ENCODE measurements at places on chromosomes 13 and 19.

- DNase-seq: no peak
These were observed 11.6 kb downstream of the CLEC4G start for GRCh38 chr19:7720351-7720750.

GRCh38 chr19:54178581-54179261 lies 5.8 kb upstream of the TMC4 start:
- no peak for DNase-seq

GRCh38 chr19:14497228-14497921 lies 1.4 kb upstream of the GIPC1 start:
- DNase-seq: no peak

DNA sequence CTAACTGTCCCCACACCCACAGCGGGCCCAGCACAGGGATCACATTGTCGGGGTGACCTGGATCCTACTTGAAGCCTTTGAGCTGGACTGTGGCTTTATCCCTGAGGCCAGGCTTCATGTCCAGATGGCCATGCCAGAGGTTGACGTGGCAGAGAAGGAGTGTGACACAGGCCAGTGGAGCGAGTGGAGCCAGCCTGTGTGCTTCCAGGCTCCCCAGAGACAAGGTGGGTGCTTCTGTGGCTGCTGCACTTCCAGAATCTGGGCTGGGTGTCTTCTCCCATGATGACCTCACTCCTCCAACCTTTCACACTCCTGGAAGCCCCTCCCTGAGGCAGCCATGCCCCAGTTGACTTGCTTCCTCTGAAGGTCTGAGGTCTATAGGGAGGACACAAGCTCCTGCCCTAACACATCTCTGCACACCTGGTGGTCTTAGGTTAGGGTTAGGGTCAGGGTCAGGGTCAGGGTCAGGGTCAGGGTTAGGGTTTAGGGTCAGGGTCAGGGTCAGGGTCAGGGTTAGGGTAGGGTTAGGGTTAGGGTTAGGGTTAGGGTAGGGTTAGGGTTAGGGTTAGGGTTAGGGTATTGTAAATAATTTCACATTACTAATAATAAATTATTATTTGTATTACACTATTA lies 13.1 kb upstream of the MZF1 start:
- no peak for DNase-seq

- no peak for DNase-seq
These were observed 1019.4 kb upstream of the SLC10A2 start for GRCh38 chr13:104085611-104086010.

DNA sequence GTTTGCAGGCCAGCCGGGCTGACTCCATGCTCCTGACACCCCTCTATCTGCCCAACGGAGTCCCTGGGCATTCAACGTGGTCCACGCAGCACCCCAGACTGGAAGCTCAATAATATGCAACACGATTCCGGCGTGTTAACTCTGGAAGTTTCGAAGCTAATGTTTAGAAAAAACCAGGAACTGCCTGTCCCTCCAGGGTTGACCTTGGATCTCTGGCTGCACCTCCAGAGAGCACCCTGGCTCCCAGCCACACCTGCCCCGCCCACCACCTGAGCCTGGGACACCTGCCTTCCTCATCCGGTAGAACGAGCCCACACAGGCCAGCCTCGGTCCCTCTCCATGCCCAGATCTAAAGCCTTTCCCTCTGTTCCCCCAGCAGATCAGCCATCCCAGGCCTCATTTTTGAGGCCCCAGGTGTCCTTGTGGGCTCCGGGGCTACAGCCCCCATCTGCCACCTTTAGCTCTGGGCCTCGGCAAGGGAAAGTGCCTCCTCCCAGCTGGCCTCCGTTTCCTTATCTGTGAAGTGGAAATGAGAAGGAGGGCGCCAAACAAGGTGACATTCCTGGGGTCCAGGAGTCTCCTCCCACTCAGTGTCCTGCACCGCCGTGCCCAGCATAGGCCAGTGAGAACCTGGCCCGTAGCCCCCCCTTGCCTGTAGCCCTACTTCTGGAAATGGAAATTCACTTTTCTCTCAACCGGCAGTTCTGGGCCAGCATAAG lies 38.7 kb downstream of the KLF2 start:
- no peak for DNase-seq

DNA sequence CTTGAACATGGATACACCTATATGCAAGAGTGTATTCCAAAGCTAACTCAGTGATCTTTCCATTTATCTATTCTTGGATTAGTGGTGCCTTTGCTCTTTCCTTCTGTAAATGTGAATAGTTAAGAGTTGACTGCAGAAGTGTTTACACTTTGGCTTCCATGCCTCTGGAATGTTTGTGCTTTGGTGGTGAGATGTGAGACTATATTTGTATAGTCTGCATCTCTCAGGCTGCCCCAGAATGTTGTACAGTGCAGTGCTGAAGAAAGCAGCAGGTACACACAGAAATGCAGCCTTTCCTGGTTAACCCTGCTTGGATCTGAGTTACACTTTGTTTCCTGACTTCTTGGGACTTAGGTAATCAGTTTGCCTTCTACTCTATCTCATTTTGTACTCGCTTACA lies 90.2 kb downstream of the DNAJC15 start:
- DNase-seq: no peak

DNA sequence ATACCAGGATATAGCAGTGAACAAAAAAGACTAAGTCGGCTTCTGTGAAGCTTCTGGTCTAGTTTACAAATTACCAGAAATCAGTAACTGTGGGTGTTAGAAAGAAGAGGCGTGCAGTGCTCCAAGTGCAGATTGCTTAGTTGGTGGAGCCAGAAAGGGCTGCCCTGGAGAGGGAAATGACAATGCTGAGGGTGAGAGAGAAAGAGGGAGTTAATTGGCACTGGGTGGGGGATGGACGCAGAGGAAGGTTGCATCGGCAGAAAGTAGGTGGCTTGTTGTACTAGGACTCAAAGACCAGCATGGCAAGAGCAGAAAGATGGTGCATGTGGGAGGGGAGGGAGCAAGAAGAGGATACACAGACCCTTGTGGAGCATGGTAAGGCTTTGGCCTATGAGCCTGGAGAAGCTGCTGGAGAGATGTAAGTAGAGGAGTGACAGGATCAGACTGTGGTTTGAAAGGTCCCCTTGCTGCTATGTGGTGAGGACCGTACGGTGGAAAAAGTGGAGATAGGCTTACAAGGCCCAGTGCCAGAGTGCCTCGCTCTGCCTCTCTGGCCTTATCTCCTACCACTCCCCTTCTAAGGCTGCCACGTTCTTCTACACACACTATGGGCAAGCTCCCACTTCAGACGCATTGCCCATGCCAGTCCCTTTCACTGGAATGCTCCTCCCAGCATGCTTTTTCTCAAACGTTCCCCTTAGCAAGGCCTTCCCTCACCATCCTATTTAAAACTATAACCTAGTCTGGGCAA lies 13.5 kb downstream of the SMG9 start:
- no peak for DNase-seq

- no peak for DNase-seq
These were observed 21.9 kb downstream of the CCNE1 start for GRCh38 chr19:29833614-29834261.

- no peak for DNase-seq
These were observed 31.8 kb upstream of the PSG9 start for GRCh38 chr19:43300876-43301765.

DNA sequence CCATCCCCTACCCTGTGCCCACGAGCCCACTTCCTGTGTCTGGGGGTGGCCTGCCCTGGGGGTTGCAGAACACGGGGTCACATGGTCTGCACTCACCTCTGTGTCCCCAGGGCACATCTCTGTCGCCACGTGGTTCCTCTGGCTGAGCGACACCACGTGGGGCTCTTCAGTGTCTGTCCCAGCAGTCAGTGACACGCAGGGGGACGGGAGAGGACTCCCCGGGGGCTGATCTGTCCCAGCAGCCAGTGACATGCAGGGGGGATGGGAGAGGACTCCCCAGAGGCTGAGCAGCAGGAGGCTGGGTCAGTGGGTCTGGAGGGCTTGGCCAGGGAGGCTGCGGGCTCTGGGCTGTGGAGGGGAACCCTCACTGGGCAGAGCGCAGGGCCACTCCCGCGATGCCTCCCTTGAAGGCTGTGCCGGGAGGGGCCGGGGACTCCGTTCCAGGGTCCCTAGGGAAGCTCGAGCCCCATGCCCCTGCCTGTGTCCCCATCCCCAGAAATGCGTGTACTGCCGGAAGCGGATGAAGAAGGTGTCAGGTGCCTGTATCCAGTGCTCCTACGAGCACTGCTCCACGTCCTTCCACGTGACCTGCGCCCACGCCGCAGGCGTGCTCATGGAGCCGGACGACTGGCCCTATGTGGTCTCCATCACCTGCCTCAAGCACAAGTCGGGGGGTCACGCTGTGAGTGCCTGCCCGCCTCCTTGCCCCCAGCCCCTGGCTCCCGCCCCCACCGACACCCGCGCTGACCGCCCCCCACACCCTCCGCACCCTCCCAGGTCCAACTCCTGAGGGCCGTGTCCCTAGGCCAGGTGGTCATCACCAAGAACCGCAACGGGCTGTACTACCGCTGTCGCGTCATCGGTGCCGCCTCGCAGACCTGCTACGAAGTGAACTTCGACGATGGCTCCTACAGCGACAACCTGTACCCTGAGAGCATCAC lies 174.8 kb downstream of the KDM4B start:
- no peak for DNase-seq

- DNase-seq: peak; percentile 70
These were observed 5.8 kb upstream of the ONECUT3 start for GRCh38 chr19:1747285-1748114.

- no peak for DNase-seq
These were observed 43.9 kb upstream of the C1QTNF9B start for GRCh38 chr13:23941211-23941610.

DNA sequence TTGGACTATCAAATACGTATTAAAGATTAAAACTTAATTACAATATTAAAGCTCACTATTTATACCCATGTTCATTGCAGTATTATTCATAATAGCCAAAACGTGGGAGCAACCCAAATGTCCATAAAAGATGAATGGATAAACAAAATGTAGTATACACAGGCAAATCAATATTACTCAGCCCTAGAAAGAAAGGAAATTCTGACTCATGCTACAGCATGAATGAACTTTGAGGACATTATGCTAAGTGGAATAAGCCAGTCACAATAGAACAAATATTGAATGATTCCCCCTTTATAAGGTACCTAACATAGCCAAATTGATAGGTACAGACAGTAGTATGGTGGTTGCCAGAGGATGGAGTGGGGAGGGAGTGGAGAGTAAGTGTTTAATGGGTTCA lies 457.3 kb downstream of the FGF14 start:
- DNase-seq: no peak

DNA sequence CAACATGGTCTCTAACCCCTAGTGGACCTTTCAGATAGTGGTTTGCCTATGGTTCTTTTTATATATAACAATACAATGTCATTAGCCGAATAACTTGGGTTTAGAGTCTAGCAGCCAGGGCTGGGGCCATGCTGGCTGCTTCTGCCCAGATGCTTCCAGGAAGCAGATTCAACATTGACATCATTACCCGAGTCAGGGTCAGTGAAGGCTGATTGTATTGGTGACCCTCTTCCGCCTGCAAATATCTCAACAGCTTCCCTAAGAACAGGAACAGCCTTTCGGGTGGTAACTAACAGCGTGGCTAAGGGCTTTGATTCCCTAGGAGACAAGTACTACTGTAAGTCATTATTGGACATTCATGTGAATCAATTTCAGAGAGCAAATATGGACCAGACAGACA lies 476.4 kb downstream of the UQCRFS1 start:
- no peak for DNase-seq

DNA sequence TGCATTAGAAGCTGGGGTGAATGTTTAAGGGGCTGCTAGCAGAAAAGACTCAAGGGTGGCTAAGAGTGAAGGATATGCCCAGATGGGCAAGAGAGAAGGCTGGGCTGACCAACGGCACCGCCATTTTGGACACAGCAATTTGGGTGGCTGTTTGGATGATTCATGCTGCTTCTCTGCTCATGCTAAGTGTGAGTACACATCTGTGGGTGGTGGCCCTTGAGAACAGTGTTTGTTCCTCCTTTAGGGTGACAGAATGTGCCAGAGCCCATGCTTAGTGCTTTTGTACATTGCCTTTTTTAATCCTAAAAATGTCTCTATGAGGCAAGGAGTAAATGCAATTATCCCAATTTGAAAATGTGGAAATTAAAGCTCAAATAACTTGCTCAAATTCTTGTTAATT lies 9.8 kb downstream of the CBY2 start:
- no peak for DNase-seq

GRCh38 chr19:35195830-35196229 lies 32.7 kb downstream of the FAM187B start:
- no peak for DNase-seq

DNA sequence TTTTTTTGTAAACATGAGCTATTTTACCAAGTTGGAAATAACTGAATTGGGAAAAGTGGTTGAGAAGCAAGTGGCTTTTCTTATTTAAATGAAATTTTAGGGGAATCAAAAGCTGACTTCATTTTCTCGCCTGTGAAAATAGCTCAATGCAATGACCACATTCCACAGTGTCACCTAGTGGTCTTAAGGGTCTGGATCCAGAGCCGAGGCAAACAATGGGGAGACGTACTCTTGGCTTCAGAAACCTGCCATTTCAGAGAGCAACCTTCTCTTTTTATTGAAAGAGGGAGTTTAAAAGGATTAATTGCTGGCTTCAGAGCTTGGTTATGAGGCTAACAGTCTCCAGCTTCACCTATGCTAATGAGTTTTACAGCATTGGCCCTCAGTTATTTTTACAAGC lies 39.7 kb upstream of the RXFP2 start:
- DNase-seq: no peak

DNA sequence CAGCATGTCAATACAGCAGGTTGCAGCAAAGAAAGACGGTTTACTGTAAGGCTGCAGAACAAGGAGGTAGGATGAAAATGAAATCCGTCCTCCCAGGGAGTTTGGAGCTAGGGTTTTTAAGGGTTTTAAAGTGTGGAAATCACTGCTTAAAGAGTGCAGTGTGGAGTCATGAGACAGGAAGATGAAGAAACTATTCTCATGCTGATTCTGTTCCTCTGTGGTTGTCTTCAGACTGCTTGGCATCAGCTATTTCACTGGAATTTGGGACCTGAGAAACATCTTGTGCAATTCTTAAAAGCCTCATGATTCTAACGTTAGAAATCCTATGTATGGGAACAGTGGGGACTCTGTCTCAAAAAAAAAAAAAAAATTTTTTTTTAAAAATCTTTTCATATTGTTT lies 11.4 kb downstream of the ZNF331 start:
- DNase-seq: no peak

GRCh38 chr13:32262165-32262564 lies 53.0 kb downstream of the ZAR1L start:
- DNase-seq: no peak

GRCh38 chr19:2827840-2828489 lies 8.3 kb downstream of the ZNF554 start:
- DNase-seq: no peak

Measured in GM12892 (cell line).